ENCODE measurements at places on chromosomes 13 and 19.

- DNase-seq = no peak
Observed at GRCh38 chr13:37001921-37002250, 1.3 kb downstream of the EXOSC8 start.

DNA sequence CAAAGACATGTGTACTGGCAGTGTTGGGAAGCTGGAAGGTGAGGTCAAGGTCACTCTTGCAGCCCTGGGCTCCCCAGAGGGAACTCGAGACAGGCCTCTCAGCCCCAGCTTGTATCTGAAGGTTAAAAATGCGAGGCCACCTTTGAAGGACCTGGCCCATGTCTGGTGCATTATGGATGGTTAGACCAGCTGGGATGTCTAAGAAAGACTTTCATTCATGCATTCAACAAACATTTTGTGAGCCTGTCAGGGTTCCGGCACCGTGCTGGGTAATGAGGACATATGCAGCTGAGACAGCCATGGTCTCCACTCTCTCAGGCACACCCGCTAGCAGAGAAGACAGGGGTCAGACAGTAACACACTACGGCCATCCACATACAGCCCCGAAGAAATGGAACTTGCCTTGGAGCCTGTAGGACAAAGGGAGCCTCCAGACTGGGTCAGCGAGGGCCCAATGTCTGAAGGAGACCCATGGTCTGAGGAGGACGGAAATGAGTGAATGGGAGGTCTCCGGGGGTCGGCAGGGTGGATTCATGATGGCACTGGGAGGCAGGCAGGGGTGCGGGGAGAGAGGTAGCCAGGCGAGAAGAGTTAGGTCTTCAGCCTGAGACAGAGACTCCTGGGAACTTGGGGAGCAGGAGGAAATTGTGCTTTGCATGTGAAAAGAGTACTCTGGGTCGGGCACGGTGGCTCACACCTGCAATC lies 19.0 kb downstream of the VSTM2B start:
- no peak for DNase-seq

GRCh38 chr13:47499358-47500150 lies 501.5 kb downstream of the SUCLA2 start:
- no peak for DNase-seq

DNA sequence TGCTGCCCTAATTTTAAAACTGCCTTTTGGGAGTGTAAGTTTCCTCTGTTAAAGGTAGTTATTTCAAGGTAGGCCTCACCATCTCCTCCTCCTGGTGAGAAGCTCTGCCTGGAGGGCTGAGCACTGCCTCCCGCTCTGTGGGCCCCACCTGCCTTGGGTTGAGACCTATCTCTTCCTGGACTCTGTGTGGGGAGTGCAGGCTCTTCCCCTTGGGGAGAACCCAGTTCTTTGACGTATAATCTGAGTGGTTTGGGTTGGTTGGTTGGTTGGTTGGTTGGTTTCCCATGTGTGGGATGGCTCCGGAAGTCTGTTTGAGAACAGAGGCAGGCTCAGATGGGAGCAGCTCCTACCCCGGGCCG lies 39.1 kb downstream of the ACTN4 start:
- no peak for DNase-seq

DNA sequence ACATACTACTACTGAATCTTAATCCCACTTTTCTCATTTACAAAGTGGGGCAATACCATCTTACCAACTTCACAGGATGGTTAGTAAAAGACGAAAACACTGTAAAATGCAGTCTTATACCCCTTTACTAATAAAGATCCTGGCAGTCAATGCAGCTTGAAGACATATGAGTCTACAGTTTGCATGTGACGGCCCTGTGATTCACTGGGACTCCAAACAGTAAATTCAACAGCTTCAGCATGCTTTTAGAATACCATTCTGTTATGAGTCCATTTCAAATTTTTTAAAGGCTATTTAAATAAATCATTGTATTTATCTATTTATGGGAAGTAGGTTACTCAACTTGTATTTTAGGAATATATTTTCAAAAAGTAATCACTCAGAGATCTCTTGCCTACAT lies 629.1 kb downstream of the LIG4 start:
- no peak for DNase-seq

- peak; percentile 17 for DNase-seq
Observed at GRCh38 chr13:44648392-44649103, 72.4 kb upstream of the TSC22D1 start.

- DNase-seq = no peak
Observed at GRCh38 chr13:110653271-110653670, 37.9 kb downstream of the NAXD start.

DNA sequence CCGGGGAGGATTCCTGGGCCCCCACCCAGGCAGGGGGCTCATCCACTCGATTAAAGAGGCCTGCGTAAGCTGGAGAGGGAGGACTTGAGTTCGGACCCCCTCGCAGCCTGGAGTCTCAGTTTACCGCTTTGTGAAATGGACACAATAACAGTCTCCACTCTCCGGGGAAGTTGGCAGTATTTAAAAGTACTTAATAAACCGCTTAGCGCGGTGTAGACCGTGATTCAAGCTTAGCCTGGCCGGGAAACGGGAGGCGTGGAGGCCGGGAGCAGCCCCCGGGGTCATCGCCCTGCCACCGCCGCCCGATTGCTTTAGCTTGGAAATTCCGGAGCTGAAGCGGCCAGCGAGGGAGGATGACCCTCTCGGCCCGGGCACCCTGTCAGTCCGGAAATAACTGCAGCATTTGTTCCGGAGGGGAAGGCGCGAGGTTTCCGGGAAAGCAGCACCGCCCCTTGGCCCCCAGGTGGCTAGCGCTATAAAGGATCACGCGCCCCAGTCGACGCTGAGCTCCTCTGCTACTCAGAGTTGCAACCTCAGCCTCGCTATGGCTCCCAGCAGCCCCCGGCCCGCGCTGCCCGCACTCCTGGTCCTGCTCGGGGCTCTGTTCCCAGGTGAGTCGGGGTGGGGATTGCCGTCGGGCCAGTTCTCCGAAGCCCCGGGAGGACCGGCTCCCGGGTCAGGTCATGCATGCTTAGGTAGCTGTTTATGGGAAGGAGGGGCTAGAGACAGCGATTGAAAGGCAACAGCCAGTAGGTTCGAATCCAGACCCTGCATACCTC lies at the start of gene ICAM1:
TSS of gene ICAM1 (plus strand) at position 505 of the 779 bp plus-strand sequence. CDS start at position 545, 40 bp downstream.
- peak; percentile 97 for DNase-seq

- DNase-seq = no peak
Observed at GRCh38 chr19:30564551-30565011, 192.4 kb downstream of the ZNF536 start.

DNA sequence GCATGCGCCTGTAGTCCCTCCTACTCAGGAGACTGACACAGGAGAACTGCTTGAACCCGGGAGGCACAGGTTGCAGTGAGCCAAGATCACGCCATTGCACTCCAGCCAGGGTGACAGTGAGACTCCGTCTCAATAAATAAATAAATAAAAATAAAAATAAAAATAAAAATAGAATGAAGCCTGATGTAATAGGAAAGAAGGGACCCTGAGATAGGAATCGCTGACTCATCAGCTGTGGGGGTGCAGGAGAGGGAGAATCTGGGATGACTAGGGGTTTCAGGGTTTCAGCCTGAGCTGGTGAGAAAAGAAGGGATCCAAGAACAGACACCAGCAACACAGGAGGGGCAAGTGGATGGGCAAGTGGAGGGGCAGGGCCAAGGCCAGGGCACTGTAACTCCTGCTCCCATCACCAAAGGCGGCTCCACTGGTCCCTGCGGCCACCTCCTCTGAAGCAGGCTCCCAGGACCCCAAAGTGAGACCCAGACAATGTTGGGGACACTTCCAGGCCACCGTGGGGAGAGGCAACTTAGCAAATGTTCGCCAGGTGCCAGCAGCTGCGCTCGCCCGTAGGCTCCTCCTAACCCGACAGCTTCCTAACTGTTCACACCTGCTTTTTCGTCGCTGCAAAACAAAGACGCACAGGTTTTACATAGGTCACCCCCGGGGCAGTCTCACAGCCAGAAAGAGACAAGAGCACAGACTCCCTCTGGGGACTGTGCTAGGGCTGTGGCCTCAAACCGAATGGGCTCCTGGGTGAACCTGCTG lies 1.2 kb downstream of the HAUS8 start:
- no peak for DNase-seq

GRCh38 chr13:60369242-60369641 lies 27.8 kb upstream of the TDRD3 start:
- peak; percentile 20 for DNase-seq

DNA sequence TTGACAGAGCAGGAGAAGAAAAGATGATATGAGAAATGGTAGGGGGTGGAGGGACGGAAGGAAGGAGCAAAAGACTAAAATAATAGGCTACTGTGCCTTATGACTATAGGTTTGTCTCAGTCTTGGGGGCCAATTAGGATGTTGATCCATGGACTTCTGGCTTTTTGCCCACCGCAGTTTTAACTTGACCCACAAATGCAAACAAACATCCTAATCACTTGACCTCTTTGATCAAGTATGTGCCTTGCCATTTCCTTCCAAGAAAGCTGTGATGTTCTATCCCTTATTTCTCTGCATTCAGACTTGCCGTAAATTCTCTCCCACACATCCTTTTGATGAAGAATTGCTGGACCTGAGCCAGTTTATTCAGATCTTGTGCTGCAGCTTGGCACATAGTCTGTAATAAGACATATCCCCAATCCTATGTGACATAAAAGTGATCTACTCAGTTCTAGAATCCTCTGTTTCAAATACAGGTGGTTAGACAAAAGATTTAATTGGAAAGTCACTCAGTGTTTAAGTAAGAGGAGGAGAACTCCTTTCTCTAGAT lies 62.8 kb downstream of the TPT1 start:
- DNase-seq = peak; percentile 76

DNA sequence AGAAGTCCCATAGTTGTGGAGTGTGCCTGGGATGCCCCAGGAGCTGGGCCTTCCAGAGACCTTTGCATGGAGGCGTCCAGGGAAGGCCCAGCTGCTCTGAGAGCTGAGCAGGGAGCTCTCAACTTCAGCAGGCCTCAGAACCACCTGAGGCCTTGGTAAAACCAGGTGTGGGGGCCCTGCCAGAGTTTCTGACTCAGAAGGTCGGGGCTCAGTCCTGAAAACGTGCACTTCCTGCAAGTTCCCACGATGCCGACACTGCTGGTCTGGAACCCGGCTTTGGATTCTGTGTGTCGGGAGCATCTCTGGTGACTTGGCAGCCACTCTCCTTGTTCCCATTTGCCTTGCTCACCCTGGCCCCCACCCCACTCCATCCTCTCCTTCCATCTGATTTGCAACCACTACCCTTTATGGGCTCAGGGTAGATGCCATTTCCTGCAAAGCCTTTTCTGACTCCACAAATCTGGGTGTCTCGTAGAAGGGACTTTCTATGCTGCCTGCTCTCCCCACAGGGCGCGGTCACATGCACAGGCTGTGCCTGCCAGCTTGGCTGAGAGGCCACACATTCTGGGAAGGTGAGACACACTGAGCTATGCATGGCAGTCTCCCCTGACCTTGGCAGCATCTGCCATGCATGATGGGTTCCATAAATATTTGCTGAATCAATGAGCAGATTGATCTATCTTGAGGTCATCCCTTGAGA lies 244.7 kb downstream of the COL4A1 start:
- DNase-seq = no peak

All from dermis blood vessel endothelial cell (primary cell).